ENCODE measurements at places on chromosomes 3 and 15.

DNA sequence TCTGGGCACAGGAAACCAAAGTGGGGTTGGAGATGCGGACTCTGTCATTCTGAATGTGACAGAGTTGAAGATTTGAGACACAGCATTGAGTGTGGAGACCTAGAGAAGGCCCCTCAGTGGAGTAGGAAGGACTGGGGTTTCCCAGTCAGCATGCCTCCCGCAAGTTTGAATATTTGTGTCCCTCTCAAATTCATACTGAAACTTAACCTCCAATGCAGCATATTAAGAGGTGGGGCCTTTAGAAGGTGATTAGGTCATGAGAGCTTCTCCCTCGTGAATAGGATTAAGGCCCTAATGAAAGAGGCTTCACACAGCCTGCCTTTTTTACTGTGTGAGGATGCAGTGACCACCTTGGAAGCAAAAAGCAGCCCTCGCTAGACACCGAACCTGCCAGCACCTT is 8.0 kb downstream of the HDDC3 start:
- no peak for DNase-seq

DNA sequence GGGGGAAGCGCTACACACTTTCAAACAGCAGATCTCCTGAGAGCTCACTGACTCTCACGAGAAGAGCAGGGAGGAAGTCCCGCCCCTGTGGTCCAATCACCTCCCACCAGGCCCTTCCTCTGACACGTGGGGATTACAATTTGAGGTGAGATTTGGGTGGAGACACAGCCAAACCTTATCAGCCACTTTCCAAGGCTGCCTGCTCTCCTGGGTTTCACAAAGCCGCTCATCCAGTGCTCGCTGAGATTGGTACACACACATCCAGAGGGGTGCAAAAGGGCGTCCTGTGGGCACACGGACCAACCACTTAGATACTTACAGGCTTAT is 23.1 kb downstream of the XXYLT1 start:
- DNase-seq, result no peak

- no peak for DNase-seq
Observed at GRCh38 chr3:63753567-63753966, 65.5 kb upstream of the C3orf49 start.

DNA sequence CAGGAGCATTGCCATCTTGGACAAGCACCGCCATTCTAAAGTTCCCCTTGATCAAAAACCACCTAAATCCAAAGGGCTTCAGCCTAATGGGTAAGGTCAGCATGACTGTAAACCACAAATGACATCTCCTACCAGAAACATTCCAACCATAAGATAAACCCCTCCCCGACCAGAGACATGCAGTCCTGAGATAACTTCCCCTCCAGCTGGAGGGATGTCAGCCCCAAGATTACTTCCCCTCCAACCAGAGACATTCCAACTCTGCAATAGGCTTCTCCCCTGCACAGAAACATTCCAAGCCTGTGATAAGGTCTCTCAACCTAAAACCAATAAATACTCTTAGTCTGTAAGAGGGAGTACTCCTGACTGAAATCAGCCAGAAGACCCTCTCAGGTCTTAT is 62.7 kb upstream of the DNAJC19 start:
- DNase-seq, result no peak

DNA sequence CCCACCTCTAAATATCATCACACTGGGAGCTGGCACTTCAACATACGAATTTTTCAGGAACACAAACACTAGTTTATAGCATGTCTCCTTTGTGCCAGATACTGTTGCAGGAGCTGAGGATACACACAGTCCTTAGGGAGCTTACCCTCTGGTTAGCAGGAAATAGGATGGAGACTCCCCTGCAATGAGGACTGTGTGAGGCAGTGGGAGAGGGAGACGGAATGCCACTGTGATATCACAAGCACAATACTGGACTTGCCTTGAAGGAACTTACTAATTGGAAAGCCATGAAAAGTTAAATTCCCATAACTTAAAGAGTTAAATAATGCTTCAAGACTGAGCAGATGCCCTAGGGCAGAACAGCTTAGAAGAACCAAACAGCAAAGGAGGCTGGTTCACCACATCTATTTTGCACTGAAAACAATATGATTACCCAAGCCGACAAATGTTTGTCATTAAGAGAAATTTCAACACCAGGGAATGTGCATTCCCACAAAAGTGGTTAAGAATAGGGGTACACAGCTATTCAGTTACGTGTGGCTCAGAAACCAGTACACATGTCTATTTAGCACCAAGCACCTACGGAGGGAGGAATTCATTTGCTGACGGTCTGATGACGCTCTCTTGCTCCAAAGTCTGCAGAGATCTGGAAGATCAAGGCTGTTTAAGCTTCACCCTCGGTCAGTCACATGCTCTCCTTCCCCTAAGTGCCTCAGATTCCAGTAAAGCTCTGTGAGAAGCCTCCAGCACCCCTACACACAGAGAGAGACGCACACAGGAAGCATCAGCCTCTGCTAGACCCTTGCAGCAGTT is 5.2 kb downstream of the TBC1D2B start:
- no peak for DNase-seq

DNA sequence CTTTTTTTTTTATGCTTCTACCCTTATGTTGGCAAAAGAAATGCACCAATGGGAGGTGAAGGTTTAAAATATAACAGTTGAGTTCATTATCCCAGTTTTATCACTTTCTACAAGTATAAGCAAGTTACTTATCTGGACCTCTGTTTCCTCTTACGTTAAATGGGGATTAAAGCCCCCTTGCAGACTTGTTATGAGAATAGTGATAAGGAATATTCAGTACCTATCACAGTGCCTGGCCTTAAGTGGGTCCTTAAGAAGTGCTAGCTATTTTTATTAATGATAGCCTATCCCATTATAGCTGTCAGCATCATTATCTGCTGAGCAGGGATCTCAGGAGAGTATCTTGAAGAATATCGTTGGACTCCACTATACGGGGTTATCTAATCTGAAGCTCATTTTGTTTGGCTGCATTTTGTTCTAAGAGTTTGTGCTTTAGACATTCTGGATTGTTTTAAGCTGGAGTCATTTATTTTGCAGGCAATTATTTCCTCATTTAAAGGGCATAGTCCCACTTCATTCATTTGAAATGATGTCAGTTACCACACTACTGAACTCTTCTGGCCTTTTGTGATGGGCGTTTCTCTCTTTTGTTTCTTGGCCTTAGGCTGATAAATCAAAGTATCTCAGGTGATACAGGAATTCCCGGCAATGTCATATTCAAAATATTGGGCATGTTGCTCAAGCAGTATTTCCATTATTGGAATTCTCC is 28.8 kb downstream of the RAB8B start:
- DNase-seq, result no peak

DNA sequence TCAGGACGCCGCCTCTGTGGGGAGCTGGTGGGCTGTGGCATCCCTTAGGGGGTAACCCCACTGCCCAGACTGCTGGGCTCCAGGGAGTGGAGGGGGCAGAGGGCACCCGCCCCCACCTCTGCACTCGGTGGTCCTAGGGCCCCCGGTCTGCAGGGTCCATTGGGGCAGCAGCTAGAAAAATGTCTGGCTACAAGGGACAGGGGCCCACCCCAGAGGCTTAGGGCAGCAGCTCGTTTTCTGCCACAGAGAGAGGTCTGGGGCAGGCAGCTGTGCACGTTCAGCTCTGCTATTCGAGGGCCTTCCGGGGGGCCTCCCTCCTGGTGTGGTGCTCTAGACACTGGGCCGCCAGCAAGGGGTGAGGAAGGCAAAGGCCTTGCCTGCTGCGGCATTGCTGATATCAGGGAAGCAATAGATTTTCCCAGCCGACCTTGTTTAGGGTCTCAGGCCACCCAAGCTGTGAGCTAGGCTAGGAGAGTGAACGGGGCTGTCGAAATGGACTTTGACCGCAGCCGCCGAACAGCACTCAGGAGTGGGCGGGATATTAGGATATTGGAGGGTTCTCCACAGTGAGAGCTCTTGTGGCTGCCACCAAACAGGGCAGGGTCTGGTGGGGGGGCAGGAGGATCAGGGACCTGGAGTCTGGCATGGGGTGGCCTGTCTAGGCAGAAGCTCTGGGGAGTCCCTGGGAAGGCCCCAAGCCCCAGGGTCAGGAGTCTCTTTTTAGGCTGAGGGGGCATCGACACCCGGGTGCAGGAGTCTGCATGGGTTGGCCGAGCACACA is 61.4 kb upstream of the KLF13 start:
- no peak for DNase-seq

GRCh38 chr3:179720196-179720595 is 67.4 kb downstream of the USP13 start:
- DNase-seq, result no peak

GRCh38 chr3:31384117-31384516 is 148.6 kb upstream of the STT3B start:
- no peak for DNase-seq

GRCh38 chr3:18898911-18899310 is 249.4 kb upstream of the KCNH8 start:
- DNase-seq, result no peak

DNA sequence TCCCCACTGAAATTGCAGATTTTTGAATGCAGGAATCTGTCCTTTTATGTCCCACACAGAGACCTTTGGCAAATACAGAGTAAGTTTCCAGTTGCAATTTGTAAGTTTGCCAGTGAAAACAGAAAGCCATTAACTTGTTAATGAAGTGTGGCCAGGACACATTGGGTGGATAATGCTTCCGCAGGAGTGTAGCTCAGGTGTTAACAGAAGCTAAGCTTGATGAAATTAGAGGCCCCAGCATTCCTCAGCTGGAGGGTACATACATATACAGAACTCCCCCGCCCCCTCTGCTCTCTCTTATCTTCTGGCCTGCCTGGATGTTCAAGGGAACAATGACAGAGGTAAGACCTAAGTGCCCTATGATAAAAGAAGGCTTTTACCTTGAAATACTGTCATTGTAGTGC is 8.1 kb upstream of the LRRC2 start:
- DNase-seq, result no peak

DNA sequence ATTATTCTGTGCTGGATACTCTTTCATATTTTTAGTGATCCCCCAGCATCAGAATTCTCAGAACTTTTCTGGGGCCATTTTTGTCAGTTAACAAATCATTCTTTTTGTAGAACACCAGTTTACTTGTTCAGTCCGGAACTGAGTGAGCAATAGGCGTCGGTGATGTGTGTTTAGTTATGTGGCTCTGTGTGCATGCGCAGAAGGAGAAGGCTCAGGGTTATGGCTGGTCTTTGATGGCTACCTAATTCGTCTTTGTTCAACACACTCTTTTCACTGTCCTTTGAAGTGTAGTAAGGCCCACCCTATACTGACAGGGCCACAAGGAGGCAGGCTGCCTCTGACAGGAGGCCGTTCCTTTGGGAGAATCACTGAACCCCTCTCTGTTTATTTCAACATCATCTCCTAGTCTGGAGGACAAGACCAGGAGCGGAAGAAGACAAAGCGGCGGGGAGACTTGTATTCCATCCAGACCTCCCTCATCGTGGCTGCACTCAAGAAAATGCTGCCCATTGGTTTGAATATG is 158.2 kb upstream of the CHRM5 start:
- DNase-seq, result no peak
